Stimulated activated CD4-positive, alpha-beta T cell treated with anti-CD3 and anti-CD28 coated beads, TNF-alpha, amount 100 ng/mL, for 1 hour (primary cell): ENCODE measurements at places on chromosomes 3 and 15.

DNA sequence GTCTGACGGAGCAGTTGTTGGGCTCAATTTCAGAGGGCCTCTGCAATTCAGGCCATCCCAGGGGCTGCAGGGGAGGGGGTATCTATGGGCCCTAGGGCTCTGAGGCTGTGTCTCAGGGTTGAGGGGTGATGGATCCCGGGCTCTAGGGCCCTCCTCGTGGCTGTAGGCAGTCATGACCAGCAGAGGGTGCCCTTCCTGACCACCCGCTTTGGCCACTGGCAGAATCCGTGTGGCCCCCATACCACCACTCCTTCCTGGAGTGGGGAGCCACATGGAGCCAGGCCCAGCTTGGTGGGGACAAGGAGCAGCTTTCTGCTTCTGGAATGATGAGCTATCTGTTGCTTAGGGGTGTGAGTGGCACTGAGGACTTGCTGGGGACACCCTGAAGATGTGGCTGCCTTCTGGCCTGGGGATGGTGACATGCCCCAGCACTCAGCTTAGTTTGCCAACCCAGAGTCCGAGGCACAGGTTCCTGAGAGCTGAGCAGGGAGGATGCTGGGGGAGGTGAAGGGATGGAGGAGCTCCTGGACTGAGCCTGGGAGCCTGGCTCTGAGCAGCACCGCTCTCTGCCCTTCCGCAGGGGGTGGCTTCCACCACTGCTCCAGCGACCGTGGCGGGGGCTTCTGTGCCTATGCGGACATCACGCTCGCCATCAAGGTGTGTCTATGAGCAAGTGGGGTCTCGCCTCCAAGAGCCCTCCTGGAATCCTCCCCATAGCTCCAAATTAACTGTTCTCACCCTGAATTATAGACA is 20.2 kb downstream of the HDAC11 start:
- DNase-seq = no peak

DNA sequence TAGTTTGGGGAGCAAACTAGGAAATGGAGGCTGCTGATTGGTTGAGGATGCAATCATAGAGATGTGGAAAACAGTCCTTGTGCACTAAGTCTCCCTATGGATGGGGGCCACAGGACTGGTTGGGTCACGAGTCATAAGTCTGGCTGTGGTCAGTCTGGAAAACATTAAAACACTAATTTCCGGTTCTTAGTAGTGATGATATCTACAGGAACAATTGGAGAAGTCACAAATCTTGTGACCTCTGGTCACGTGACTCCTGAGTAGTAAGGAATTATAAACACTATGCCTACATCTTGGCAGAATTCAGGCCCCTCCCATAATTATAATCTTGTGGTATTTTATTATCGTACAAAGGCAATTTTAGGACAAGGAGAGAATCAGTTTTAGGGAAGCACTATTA is 317.3 kb upstream of the ARPP21 start:
- DNase-seq = no peak

DNA sequence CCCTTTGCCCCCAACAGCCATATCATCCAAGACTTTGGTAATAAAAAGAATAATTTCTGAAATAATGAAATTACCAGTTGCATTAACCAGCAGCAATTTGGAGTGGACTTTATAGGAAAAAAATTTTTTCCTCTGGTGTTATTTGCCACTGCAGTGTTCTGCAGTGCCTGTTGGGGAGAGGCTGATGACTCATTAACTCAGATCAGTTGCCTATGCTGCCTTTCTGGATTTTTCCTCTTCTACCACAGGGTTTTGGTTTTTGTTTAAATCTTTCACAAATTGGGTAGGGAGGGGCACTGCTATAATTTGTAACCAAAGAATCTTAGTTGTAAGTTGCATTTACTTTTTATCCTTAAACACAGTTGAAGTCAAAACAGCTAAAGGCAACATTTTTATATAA is 22.7 kb downstream of the ATP6V1A start:
- DNase-seq = no peak

DNA sequence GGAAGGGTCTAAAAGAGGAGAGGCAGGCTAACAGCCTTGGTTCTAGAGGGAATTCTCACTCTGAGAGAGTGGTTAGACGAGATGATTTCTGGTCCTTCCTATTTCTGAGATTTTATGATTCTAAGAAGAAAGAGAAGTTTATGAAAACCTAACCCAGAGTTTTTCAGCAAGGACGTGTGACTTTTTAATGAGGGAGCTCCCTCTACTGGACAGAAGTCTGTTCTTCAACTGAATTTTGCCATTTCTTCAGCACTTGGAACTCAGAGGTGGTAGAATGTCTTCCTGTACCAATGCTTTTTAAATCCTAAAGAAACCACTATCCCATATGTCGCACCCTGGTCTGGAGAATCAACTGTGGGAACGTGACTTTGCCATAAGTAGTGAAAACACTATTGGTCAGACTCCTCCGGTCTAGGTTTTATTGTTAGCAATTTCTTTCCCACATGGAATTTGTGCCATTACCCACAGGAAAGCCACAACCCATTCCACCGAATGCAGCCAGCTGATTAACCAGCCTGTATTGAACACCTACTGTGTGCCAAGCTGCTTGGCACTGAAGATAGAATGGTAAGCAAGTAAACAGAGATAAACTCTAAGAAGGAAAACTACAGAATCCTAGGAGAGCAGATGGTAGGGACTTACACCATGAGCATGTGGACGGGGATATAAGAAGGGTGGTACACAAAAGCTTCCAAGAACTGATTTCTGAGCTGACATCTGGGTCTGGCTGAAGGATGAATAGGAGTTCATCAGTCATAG is 199.5 kb upstream of the LMCD1 start:
- no peak for DNase-seq

DNA sequence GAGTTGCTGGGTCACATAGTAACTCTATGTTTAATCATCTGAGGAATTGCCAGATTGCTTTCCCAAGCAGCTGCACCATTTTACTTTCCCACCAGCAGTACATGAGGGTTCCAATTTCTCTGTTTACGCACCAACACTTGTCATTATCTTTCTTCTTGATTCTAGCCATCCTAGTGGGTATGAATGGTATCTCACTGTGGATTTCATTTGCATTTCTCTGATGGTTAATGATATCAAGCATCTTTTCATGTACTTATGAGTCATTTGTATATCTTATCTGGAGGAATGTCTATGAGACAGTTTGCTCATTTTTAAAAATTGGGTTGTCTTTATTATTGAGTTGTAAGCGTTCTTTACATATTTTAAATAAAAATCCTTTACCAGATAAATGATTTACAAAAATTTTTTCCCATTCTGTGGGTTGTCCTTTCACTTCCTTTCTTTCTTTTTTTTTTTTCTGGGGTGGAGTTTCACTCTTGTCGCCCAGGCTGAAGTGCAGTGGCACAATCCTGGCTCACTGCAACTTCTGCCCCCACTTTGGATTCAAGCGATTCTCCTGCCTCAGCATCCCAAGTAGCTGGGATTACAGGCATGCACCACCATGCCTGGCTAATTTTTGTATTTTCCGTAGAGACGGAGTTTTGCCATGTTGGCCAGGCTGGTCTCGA is 8.9 kb upstream of the SGO1 start:
- DNase-seq = no peak

DNA sequence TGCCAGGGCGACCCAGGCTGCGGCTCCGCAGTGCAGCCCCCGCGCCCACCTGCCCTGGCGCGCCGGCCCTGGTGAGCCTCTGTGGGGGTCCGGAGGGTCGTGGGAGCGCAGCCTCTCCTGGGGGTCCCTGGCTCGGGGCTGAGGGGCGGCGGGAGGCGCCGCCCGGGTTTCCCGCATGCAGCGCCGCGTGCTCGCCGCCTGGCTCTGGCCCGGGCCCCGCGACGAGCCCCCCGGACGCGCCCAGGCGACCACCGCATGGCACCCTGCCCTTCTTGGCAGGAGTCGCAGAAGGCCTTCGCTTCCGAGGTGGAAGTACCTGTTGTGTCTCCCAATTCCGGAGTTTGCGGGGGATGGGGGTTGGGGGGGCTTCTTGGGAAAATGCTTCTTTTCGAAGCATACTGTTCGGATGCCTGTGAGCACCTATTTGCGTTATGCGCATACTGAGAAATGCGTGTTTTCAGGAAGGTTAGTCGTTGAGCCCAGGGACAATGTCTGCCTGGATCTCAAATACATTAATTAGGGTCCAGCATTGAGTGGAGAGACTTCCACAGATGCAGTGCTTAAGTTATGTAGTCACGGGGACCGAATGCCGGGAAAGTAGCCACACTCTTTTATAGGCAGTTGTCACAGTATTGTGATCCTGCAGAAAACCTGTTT is 1.3 kb downstream of the GABRA5 start:
- no peak for DNase-seq

- DNase-seq = no peak
Measured at GRCh38 chr3:126464494-126464893, 11.2 kb downstream of the ZXDC start.

DNA sequence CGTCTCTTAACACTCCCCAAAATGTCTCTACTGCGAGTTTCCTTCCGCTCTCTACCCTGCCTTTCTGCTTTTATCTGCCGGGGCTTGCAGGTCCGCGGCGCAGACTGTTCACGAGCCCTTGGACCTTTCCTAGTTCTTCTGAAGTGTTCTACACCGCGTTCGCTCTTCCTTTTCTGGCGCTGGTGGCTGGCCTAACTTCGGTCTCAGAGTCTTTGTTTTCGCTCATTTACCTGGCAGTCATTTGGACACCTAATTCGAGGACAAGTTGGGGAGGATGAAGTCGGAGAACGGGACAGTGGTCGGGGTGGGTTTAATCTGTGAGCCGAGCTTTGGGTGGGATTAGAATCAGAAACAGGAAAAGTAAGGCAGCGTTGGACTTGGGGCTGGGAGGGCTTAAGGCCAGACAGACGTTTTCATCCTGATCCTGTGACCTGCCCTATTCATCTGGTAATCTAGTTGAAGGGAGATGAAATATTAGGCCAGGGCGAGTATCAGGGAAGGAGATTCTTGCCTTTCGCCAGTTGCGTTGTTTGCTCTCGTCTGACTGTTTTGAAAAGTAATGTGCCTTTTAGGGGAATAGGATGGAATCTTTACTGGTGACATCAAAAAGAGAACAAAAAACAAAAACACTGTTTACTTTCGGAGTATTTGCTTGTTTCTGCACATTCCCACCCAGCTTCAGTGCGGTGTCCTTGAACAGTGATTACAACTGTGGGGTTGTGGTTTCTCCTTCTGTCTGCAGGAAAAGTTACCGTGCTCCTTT is 1.8 kb downstream of the DIPK2A start:
- DNase-seq = no peak

- DNase-seq = no peak
Measured at GRCh38 chr15:90083419-90083818, 18.8 kb downstream of the IDH2 start.

GRCh38 chr3:98695796-98696195 is 67.3 kb upstream of the ST3GAL6 start:
- DNase-seq = no peak

GRCh38 chr3:52456169-52456799 is 880 bp downstream of the NISCH start:
- DNase-seq = no peak

DNA sequence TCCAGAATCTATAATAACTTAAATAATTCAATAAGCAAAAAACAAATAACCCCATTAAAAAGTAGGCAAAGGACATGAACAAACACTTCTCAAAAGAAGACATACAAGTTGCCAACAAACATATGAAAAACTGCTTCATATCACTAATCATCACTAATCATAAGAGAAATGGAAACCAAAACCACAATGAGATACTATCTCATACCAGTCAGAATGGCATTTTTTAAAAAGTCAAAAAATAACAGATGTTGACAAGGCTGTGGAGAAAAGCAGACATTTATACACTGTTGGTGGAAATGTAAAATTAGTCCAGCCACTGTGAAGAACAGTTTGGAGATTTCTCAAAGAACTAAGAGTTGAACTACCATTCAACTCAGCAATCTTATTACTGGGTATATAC is 19.5 kb upstream of the ZMAT3 start:
- no peak for DNase-seq

DNA sequence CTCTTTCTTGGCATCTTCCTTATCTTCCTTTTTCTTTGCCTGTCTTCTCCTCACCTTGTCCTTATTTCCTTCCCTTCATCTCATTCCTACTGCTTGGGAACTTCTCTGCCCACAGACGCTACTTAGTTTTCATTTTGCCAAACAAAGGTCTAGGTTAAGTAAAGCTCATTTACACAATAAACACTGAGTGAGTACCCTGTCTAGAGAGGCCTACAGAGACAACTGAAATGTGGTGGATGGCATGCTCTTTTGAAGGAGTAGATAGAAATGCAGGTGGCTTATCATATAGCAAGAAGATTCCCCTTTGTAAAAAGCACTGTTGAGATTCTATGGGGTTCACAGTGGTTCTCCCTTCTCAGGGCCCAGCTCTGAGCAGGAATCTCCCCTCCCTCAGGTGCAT is 319.0 kb downstream of the CNTN3 start:
- DNase-seq = no peak

DNA sequence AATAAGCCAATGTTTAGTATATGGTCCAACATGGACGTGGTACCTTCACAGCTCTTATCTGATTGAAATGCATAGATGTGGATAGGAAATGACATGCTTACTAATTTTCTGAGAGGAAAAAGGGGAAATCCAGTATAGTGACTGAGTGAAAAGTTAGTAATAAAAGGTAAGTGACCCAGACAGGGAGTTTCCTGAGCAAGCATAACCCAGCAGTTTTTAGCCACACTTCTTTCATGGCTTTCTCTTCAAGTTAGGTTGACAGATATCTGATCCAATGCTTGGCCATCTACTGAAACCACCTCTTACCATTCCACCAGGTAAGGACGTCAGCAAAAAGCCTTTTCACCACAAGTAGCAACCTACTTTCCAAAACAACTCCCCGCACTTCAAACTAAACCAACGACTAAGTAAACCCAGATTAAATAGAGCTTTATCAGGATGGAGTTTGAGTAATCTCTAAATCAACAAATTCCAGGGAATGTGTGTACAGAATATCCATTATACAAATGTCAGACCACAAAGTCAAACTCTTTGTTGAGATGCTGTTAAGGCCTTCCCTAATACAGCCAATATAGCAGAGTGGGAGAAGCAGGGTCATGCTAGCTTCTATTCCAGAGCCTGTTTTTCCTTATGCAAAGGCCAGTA is 329.7 kb downstream of the RORA start:
- peak; percentile 6 for DNase-seq

DNA sequence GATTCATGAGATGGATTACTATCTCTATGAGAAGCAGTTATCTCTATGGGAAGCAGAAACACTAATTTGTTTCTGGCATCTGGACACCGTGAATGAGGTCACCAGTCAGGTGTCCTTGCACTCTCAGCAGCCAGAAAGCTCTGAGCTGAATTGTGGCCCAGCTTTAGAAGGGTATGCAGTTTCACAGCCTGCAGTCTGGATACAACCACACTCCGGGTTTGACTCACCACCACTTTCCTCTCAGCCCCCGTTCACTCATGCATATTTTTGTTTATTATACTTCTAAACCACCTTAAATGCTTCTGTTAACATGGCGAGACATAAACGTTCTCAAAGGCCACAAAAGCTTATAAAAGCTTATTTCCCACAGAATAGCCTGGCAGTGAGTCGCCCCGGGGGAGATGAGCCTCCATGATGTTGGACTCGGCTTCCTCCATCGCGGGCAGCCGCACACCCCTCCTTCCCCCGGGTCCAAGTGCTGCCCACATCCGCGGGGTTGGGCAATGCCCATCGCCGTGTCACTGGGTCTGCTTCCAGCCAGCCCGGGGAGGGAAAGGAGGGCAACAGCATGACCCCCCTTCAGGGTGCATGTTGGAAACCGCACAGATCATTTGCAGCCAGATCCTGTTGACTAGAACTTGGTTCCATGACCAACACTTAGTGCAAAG is 16.8 kb upstream of the SLC41A3 start:
- DNase-seq = no peak
